ENCODE measurements at places on chromosomes 6 and 20. TPM values are rescaled to one million over a fixed set of nuclear protein-coding genes. Genes with fewer than 3 reads are reported as not detected.

EYA2 gene
- 1.5 TPM for total RNA-seq

GRCh38 chr6:37699138-37699766 is 1.6 kb upstream of the MDGA1 start:
- no peak for DNase-seq

GSTA1 gene
- not detected for total RNA-seq

GRCh38 chr6:145887969-145888368 is 73.4 kb upstream of the FBXO30 start:
- DNase-seq, result no peak

DEFB126 gene
- not detected for total RNA-seq

DNA sequence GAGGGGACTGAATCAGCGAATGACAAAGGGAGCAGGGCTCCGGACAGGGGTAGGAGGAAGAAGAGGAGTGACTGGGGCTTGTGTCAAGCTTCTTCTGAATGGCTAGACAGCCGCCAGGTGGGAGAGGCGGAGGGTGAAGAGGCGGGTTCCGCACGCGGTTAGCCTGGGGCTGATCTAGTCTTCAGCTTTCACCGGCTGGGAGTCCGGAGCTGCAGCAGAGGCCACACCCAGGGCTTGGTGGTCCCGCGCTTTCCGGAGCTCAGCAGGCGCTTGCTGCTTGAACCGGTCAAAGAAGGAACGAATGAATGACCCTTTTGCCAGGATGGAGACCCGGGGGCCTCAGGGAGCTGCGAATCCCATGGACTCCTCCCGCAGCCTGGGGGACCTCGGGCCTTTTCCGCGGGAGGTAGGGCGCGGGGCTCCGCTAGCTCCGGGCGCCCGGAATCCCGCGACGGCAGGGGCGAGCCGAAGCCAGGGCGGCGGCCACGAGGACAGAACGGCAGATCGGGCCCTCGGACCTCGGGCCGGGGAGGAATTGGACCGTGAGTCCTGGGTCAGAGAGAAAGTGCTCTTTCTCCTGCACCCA is at the start of gene C6orf141:
Gene C6orf141, plus strand, starts transcription at position 177 of the 586 bp plus-strand sequence. Its CDS starts 125 bp downstream, at position 302.
- DNase-seq, result peak; percentile 28

DNA sequence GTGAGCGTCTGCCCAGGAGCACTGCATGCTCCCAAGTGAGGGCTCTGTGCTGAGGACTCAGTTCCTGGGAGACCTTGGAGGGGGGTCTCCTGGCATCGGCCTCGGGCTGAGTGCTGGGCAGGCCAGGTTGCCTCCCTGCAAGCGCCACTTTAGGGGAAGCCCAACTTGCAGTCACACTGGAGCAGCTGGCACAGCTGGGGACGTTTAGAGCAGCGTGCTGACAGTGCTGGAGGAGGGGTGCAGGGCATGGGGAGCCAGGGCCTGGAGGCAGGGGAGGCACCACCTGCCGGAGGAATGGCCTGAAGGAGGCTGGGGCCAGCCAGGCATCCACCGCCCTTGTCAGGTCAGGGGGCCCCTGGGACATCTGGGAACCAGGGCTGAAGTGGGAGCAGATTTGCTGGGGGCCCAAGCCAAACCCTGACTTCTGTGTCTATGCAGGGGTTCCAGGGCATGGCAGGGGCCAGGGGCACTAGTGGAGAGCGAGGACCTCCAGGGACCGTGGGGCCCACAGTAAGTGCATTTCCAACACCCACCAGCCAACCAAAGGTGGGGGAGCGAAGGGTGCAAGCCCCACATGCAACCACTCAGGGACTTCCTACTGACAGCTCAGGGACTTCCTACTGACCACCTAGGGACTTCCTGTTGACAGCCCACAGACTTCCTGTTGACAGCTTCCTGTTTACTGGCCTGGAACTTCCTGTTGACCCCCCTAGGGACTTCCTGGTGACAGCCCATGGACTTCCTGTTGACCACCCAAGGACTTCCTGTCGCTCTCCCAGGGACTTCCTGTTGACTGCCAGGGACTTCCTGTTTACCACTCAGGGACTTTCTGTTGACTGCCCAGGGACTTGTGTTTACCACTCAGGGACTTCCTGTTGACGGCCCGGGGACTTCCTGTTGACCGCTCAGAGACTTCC is 33.6 kb downstream of the COL20A1 start:
- no peak for DNase-seq

DNA sequence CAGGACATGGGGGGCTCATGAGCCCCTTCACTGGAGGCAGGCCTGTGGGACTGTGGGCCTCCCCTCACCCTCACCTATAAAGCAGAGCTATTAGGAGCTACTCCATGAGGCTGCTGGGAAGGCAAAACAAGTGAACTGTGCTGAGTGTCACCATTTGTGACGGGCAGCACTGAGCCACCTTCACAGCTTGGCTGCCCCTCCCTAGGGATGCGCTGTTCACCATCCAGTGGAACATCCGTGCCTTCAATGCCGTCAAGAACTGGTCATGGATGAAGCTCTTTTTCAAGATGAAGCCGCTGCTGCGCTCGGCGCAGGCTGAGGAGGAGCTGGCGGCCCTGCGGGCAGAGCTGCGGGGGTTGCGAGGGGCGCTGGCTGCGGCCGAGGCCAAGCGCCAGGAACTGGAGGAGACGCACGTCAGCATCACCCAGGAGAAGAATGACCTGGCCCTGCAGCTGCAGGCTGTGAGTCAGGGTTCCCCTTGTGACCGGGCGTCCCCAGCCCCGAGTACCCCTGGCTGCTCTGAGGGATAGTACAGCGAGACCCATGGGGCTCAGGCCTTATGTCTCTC is 38.4 kb downstream of the MYH7B start:
- no peak for DNase-seq
